ENCODE measurements at places on chromosomes 5 and 9.

DNA sequence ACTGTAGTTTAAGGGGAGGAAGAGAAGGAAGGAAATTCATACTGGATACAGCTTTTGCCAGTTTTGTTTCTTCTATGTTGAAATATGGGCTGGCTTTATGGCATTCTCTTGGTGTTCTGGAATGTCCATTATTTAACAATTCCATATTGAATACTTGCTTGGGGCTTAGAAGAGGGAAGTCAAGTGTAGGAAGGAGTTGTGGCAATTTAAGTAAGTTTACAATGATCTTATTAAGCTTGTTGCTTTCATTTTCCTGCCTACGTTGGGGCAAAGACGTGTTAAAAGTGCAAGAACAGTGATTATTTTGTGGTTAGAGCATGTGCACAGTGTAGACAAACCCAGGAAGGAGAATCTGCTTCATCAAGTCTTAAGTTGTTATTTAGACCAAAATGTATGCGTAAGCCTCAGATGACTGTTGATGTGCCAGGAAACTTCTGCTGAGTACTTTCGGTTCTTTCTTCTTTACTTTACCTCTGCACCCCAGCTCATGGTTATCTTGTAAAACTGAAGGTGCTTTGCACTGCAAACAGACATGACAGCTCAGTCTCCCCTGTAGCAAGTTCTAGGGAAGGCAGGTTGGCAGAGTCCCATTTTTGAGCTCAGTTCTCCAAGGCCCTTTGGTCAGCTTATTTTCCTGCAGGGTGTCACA is 75.8 kb downstream of the F2RL2 start:
- DNase-seq, result peak; percentile 45

DNA sequence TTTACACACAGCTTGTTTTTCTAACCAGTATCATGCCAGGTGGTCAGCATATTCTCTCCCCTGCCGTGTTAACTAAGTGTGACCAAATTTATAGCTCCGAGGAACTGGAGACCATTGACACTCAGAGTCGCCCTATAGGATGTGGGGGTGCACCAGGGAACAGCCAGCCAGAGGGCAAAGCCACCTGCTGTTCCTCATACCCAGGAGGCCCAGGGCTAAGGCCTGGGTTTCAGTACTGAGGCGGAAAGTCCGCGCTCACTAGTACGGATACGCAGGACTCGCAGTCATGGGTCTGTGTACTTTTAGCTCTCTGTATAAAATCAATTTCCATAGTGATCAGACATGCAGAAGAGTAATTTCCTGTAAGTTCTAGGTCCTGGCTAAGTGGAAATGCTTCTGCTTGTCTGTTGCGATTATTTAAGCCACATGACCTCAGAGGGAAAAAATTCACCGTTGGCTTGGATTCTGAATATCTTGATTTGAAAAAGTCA is 247.0 kb downstream of the AOPEP start:
- DNase-seq, result no peak

GRCh38 chr9:89412951-89413350 is 85.0 kb downstream of the SEMA4D start:
- DNase-seq, result no peak

DNA sequence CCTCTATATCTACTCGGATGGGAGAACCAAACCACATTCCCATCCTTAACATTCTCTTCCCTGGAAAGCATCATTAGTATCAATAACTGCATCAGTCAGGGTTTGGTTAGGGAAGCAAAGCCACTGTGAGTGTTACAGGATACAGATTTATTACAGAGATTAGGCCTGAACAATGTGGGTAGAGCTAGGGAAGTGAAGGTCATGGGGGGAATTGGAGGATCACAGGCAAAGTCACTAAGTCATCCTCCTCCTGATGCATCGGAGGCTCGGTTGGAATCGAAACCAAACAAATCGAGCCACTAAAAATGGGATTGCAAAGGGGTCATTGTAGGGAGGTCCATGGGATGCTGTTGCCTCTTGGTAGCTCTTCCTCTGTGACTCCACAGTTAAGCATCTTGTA is 61.8 kb upstream of the ZBTB43 start:
- no peak for DNase-seq

DNA sequence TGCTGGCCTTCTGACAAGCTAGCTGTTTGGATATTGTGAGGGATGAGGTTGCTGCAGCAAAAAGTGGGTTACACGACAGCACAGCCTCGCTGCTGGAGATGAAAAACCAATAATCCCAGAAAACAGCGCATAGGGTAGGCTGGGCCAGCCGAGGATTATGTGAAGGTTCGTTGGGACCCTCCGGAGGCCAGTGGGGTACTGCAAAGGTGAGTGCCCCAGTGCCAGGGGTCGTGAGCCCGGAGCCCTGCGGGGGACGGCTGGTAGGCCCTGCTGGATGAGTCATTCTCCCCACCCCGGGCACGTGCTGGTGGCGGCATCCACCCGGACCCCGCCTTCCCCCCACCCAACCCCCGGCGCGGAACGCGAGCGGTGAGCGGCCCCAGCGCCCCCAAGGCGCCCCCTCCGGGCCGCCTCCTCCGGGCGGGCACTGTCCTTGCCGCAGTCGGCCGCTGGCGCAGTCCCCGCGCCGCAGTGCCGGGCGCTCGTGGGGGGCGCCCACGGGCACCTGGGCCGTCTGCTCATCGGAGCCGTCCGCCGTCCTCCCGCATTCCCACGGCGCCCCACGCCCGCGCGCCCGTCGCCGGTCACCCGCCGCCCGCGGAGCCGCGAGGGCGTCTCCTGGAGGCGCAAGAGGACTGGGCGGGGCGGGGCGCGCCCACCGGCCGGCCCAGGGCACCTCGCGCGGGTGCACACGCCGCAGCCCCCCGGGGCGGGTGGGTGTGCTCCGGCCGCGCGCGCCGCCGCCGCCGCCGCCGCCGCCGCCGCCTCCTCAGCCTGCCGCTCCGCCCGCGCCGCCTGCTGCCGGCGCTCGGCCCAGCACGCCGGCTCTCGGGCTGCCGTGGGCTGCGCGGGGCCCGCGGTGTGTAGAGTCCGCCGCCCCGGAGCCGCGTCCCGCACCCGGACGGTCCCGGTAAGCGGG is at the start of gene PHF24:
Gene PHF24, plus strand, starts transcription at position 794 of the 919 bp plus-strand sequence. CDS start 13,014 bp downstream, outside the sequence.
- DNase-seq, result no peak

DNA sequence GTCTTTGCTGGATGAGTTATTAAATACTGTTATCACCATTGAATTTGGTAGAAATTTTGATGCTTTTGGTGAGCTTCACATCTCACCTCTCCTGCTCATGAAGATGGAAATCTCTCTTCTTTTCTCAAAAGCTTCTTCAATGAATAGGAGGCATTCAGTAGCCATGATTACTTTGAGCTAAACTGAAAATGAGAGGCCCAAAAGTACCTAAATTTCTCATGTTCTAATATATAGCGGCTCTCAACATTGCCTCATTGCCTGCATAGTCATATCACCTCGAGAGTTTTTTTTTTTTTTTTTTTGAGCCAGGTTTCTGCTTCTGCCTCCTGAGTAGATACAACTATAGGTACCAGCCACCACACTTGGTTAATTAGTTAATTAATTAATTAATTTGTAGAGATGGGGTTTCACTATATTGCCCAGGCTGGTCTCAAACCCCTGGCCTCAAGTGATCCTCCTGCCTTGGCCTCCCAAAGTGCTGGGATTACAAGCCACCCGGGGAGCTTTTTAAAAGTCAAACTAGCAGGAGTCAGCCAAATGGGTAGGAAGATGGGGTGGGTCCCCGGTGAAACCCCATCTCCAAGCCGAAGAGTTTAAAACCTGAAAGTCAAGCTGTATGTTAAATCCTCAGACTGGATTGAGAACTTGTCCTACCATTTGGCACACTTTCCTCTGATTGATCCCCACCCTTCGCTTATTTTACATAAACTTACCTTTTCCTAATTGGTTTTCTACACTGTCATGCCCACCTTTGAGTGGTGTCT is 169.0 kb downstream of the DOCK2 start:
- no peak for DNase-seq

DNA sequence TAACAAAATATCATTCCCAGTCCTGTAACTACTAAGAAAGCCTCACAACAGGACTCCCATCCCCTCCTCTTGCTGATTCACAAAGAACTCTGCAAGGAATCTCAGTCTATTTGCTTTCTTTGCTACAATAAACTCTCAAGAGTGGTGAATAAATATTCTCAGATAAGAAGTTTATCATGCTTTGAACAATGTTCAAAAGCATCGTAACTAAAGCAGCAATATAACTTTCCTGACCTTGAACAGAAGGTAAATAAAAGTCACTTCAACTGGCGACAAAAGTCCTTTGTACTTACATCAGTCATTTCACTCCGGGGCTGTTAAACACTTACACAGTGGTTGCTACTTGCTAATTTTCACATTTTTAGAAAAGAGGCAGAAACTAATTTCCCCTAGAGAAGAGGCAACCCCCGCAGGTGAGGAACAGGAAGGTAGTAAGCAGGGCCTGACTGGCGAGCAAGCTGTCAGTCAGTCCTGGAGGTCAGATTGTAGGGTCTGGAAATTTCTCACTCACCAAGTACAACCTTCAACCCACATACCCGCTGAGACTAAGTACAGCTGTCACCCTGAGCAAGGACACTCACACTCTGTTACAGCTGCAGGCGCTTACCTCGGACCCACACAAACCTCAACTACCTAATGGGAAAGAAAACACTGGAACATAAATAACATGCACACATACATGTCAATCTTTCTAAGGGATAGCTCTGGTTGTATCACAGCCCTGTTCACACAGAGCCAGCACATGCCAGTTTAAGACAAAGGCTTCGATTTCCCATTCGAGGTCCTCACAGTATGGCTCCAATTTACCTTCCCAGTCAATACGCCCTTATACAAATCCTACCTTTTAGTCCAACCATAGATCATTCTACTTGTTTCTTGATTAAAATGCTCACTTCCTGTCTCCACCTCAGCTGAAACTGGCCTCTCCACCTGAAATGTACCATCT is 104.6 kb upstream of the RETREG1 start:
- DNase-seq, result no peak

- DNase-seq, result no peak
These were observed 5.7 kb downstream of the ENTPD8 start for GRCh38 chr9:137435381-137435891.

DNA sequence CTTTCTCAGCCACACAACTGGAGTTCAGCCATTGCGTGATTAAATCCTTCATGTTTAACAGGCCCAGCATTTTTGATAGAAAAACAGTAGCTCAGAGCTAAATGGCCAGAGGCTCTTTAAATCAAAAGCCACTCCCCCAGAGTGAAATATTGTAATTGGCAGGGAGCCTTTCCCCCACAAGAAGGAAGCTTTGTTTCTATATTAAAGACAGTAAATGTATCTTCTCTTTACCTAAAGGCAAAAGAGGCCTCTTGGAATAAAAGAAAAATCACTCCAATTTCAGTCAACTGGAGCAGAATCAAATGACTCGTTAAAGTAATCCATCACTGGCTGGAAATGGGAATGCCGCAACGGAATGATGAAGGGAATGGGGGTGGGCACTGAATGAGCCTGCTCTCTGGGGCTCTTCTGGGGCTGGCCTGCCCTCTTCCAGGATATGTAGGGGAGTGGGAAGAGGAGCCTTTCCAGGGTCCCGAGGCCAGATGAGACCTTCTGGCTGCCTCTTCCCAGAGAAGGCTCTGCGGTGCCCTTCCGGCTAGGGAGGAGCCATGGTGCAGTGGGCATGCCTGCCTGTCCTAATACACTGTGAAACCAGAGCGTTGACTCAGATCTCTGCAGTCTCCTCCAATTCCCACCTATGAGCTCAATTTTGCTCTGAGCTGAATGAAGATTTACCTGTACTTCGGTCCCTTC is 45.2 kb downstream of the ANKDD1B start:
- no peak for DNase-seq

Data from thymus (tissue), 14 donors.